ENCODE measurements at places on chromosomes 12 and 14.

- no peak overlapping the region for H3K27ac ChIP-seq
- no peaks in the 10 kb centered on the region for H3K27me3 ChIP-seq
- peaks cover 45% of the 10 kb centered on the region for H3K36me3 ChIP-seq
- H3K4me1 ChIP-seq = peaks cover 17% of the 10 kb centered on the region
- no peak overlapping the region for H3K4me3 ChIP-seq
- no peak for DNase-seq
Observed at GRCh38 chr14:49898485-49898884, 5.6 kb downstream of the ARF6 start.

DNA sequence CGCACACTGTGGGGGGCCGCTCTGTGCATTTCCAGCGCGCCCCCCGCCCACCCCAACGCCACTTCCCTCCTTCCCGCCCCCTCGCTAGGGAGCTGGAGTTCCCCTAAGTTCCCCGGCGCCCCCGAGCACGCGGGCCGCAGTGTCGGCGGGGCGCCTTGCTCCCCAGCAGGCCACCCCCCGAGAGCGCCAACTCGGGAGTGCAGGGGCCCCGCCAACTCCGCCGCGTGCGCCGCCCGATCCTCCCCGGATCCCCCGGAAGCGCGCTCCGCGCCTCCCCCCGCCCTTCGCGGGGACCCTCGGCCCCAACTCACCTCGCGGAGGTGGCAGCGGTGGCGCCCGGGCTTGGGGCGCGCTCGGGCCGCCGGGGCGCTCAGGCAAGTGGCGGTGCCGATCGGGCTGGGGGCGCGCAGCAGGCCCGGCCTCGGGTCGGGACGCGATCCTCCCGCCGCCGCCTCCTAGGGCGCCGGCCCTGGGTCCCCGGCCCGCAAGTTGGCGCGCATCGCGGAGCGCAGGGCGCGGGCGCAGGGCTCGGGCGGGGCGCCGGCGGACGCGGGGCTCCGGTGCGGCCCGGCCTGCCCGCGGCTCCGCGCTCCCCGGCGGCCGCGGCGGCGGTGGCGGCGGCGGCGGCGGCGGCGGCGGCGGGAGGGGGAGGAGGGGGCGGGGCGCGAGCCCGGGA, at the start of gene NCOR2:
TSS of gene NCOR2 (minus strand) at position 616 of the 676 bp plus-strand sequence. CDS start 72,361 bp downstream, outside the sequence.
- no peaks in the 10 kb centered on the region for H3K36me3 ChIP-seq
- DNase-seq = no peak
- H3K4me1 ChIP-seq = peaks cover 33% of the 10 kb centered on the region
- peak within 1 kb of the TSS; percentile 92 for H3K4me3 ChIP-seq
- H3K27ac ChIP-seq = peak within 1 kb of the TSS; percentile 80

DNA sequence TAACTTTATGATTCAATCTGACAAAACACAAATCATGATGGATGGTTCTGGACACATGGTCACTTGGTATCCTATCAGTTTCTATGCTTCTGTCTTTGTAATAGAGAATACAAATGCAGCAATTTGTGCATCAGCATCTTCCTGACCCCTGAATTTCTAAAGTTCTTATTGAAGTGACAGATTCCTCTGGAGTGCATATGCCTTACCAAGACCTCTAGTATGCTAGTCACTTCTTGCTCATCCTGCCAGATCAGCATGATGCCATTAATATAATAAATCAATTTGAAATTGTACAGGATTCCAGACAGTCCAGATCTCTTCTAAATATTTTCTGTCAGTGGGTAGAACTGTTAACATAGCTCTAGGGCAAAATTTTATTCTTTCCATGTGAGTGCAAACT, 40.6 kb upstream of the GLIPR1 start:
- no peak overlapping the region for H3K27ac ChIP-seq
- no peaks in the 10 kb centered on the region for H3K4me1 ChIP-seq
- H3K4me3 ChIP-seq = no peak overlapping the region
- no peaks in the 10 kb centered on the region for H3K27me3 ChIP-seq
- no peaks in the 10 kb centered on the region for H3K36me3 ChIP-seq

DNA sequence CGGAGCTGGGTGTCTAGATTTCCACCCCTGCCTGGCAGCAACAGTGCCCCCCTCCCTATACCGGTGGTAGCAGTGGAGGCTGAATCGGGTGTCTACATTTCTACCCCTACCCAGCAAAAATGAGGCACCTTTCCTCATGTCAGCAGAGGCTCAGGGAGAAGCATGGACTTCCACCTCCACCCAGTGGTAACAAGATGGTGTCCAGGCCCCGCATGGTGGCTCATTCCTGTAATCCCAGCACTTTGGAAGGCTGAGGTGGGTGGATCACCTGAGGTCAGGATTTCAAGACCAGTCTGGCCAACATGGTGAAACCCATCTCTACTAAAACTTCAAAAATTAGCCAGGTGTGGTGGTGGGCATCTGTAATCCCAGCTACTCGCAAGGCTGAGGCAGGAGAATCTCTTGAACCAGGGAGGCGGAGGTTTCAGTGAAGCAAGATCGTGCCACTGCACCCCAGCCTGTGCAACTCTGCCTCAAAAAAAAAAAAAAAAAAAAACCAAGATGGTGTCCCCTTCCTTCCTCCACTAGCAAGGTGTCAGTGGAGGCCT, 35.5 kb upstream of the OR5AU1 start:
- no peak overlapping the region for H3K27ac ChIP-seq
- H3K27me3 ChIP-seq = no peaks in the 10 kb centered on the region
- no peaks in the 10 kb centered on the region for H3K4me1 ChIP-seq
- no peak for DNase-seq
- no peaks in the 10 kb centered on the region for H3K36me3 ChIP-seq

DNA sequence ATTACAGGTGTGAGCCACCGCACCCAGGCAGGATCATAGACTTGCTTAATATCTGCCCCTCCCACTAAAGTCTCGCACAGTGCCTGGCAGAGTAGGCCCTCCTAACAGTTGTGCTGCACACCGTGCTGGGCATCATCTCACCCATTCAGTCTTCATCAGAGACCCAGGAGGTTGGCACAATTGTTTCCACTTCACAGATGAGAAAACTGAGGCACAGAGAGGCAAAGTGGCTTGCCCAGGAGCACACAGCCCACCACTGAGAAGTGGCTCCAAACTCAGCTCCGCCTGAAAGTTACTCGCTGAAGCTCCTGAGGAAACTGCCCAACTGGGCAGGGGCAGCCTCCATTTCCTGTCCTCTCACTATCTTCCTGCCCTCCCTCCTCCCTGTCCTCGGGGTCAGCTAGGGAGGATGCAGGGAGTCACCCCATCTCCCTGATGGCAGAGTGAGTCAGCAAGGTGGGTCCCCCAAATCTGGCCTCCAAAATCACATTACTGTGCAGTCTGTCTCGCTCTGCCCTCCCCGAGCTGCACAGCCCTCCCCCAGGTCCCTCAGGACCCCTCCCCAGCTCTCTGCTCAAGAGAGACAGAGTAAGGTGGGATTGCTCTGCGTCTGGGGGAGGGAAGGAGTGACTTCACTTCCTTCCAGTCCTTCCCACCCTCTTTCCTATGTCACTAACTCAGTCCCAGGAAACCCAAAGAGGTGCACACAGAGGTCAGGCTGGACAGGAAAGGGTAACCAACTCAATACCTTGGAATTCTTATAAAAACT, 5.7 kb downstream of the SLC8B1 start:
- no peaks in the 10 kb centered on the region for H3K36me3 ChIP-seq
- no peaks in the 10 kb centered on the region for H3K27me3 ChIP-seq
- no peak overlapping the region for H3K4me3 ChIP-seq
- H3K4me1 ChIP-seq = no peaks in the 10 kb centered on the region
- no peak overlapping the region for H3K27ac ChIP-seq
- no peak for DNase-seq

- peaks cover 12% of the 10 kb centered on the region for H3K4me1 ChIP-seq
- H3K4me3 ChIP-seq = no peak overlapping the region
- no peaks in the 10 kb centered on the region for H3K36me3 ChIP-seq
- DNase-seq = peak; percentile 29
- H3K27me3 ChIP-seq = no peaks in the 10 kb centered on the region
Observed at GRCh38 chr14:61466249-61466904, 145.0 kb downstream of the PRKCH start.

GRCh38 chr12:130026608-130027176, 122.9 kb upstream of the TMEM132D start:
- H3K4me3 ChIP-seq = no peak overlapping the region
- peaks cover 3% of the 10 kb centered on the region for H3K27me3 ChIP-seq
- DNase-seq = no peak
- H3K4me1 ChIP-seq = no peaks in the 10 kb centered on the region
- no peak overlapping the region for H3K27ac ChIP-seq
- no peaks in the 10 kb centered on the region for H3K36me3 ChIP-seq
